ENCODE measurements at places on chromosomes 6 and 20. TPM values are rescaled to one million over a fixed set of nuclear protein-coding genes. Genes with fewer than 3 reads are reported as not detected.

The SYCP2L gene
- 0.11 TPM for total RNA-seq

The KIF25 gene
- total RNA-seq: not detected

The EBF4 gene
- total RNA-seq: 10.5 TPM

The RIMS1 gene
- not detected for total RNA-seq

The ARMC12 gene
- 0.89 TPM for total RNA-seq

The TFAP2A gene
- 0.23 TPM for total RNA-seq

The PXMP4 gene
- 7.4 TPM for total RNA-seq

- H3K27me3 ChIP-seq: no peaks in the 10 kb centered on the region
- no peak overlapping the region for H3K27ac ChIP-seq
- no peak for DNase-seq
- no peak overlapping the region for H3K4me3 ChIP-seq
- peaks cover 42% of the 10 kb centered on the region for H3K36me3 ChIP-seq
Observed at GRCh38 chr6:116106146-116106545, 5.5 kb downstream of the NT5DC1 start.

- no peaks in the 10 kb centered on the region for H3K4me1 ChIP-seq
- DNase-seq: no peak
- peaks cover 3% of the 10 kb centered on the region for H3K27me3 ChIP-seq
- no peaks in the 10 kb centered on the region for H3K36me3 ChIP-seq
Observed at GRCh38 chr20:57310821-57311514, 18.6 kb upstream of the SPO11 start.

- H3K36me3 ChIP-seq: peaks cover 14% of the 10 kb centered on the region
- H3K4me1 ChIP-seq: no peaks in the 10 kb centered on the region
- no peak for DNase-seq
- H3K4me3 ChIP-seq: no peak overlapping the region
- no peaks in the 10 kb centered on the region for H3K27me3 ChIP-seq
- H3K27ac ChIP-seq: no peak overlapping the region
Observed at GRCh38 chr6:80133020-80133419, 26.5 kb downstream of the BCKDHB start.

DNA sequence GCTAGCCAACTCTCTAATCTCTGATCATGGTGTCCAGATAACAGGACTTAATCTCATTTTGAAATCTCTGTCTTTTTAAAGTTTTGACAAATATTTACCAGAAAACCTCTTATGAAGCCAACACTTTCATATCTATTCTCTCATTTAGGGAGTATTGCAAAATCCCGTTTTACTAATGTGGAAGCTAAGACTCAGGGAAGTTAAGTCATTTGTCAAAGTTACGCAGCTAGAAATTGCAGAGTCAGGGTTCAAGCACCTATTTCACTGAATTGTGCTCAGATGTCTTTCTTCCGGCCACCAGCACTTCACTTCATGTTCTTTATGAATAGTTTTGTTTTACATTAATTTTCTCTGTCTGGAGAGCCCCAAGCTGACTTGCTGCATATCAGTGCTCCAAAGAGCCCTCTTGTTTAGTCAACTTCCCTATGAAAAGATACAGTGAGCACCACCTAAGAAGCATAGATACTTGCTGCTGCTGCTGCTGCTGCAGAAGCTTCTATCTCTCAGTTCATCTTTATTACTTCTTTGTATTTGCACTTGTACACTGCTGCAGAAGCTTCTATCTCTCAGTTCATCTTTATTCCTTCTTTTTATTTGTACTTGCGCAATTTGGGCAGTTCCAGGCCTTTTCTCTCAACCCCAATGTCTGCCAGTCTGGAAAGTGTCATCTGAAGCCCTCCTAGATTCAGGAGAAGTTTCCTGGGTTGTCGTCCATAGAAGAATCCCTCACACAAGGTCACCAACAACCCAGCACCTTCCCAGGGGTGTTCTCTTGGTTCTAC, 329.7 kb downstream of the MAFB start:
- no peak for DNase-seq
- H3K36me3 ChIP-seq: no peaks in the 10 kb centered on the region
- no peaks in the 10 kb centered on the region for H3K27me3 ChIP-seq
- H3K4me1 ChIP-seq: no peaks in the 10 kb centered on the region

DNA sequence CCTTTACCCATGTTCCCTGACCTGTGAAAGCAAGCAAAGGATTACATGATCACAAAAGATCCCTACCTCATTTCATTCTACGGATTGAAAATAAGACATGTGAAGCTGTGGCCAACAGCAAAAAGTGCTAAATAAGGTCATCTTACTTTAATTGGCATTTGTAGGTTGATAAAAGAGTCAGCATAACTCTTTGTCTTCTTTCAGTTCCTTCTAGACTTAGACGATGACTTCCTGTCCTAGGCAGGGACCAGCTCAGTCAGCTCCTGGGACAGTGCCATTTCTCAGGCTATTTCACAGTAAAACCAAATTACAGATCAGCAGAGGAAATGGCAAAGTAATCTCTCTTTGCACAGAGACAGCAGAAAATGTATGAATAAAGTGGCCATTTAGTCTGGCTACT, 480.7 kb downstream of the RFPL4B start:
- H3K27me3 ChIP-seq: no peaks in the 10 kb centered on the region
- no peak overlapping the region for H3K27ac ChIP-seq
- DNase-seq: no peak
- no peaks in the 10 kb centered on the region for H3K4me1 ChIP-seq
- H3K4me3 ChIP-seq: no peak overlapping the region

DNA sequence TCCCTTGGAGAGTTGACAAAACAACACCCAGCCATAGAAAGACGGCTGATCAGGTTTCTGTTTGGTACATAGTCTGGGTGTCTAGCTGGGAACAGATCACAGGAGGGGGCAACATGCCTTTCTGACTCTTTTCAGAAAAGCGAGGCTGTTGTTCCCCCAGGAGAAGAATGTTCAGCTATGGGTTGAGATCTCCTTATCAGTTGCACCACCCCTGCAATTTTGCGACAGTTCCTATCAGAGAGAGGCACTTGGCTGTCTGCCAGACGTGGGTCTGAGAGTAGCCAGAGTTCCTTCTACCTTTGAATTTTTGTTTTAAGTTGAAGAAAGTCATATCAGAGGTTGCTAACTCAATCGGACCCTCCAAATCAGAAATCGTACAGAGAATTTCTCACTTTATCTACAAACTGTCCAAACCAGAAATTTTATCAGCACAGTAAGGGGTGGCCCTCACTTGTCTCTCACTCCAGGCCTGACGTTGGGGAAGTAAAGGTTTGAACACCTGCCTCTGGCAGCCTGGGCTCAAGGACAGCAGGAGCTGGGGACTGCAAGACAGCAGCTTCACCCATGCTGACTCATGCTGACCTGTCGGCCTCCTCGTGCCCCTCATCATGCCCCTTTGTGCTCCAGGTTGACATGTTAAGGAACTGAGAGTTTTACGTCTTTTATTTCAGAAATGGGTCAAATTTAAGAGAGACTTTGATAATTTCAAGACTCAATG, 42.3 kb downstream of the TMC2 start:
- no peak overlapping the region for H3K27ac ChIP-seq
- H3K36me3 ChIP-seq: no peaks in the 10 kb centered on the region
- H3K27me3 ChIP-seq: peaks cover 40% of the 10 kb centered on the region
- H3K4me3 ChIP-seq: no peak overlapping the region

DNA sequence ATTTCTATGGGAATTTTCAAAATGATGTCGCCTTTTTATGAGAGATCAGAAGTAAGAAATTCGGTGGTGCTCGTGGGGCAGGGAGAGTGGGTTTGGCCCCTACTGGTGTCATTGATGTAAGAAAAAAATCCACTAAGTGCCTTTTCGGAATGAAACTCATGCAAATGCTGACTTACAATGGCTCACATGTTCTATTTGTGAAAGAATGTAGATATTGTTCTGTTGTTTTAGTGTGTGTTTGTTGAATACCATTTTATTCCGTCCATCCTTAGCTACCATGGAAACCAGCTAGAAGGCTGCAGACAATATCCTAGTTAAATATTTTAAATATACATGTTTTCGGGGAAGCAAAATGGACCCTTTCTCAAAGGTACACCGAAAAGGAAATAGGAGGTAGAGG, 304.9 kb downstream of the TAF4 start:
- no peak for DNase-seq
- H3K4me3 ChIP-seq: no peak overlapping the region
- H3K27me3 ChIP-seq: no peaks in the 10 kb centered on the region
- no peak overlapping the region for H3K27ac ChIP-seq

- no peaks in the 10 kb centered on the region for H3K4me1 ChIP-seq
- H3K4me3 ChIP-seq: no peak overlapping the region
- no peaks in the 10 kb centered on the region for H3K27me3 ChIP-seq
- no peak for DNase-seq
- H3K27ac ChIP-seq: no peak overlapping the region
- H3K36me3 ChIP-seq: no peaks in the 10 kb centered on the region
Observed at GRCh38 chr6:122005661-122006060, 393.8 kb upstream of the HSF2 start.

- no peak for DNase-seq
- no peak overlapping the region for H3K4me3 ChIP-seq
- H3K27me3 ChIP-seq: no peaks in the 10 kb centered on the region
- H3K36me3 ChIP-seq: no peaks in the 10 kb centered on the region
Observed at GRCh38 chr6:50128420-50129005, 78.8 kb upstream of the DEFB112 start.

GRCh38 chr6:80376411-80376810, 269.9 kb downstream of the BCKDHB start:
- no peaks in the 10 kb centered on the region for H3K4me1 ChIP-seq
- no peak overlapping the region for H3K27ac ChIP-seq
- no peaks in the 10 kb centered on the region for H3K27me3 ChIP-seq
- no peak for DNase-seq

DNA sequence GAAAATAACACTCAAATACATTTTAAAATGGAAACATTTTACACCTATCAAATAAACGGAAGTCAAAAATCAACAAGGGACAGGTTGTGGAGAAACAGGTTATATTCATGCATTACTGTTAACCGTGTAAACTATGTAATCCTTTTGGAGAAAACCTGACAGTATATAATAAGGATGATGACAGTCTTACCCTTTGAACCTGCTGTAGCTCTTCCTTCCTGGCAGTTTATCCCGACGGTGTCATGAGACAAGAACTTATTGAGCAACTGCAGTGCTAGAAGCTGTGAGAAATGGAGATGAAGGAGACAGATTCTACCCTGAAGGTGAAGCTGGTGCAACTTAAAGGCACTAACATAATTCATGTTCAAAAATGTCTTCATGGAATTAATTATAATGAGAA, 76.7 kb downstream of the PLEKHG1 start:
- H3K4me1 ChIP-seq: peaks cover 3% of the 10 kb centered on the region
- no peak overlapping the region for H3K4me3 ChIP-seq
- no peak for DNase-seq
- no peak overlapping the region for H3K27ac ChIP-seq
- peaks cover 27% of the 10 kb centered on the region for H3K27me3 ChIP-seq

DNA sequence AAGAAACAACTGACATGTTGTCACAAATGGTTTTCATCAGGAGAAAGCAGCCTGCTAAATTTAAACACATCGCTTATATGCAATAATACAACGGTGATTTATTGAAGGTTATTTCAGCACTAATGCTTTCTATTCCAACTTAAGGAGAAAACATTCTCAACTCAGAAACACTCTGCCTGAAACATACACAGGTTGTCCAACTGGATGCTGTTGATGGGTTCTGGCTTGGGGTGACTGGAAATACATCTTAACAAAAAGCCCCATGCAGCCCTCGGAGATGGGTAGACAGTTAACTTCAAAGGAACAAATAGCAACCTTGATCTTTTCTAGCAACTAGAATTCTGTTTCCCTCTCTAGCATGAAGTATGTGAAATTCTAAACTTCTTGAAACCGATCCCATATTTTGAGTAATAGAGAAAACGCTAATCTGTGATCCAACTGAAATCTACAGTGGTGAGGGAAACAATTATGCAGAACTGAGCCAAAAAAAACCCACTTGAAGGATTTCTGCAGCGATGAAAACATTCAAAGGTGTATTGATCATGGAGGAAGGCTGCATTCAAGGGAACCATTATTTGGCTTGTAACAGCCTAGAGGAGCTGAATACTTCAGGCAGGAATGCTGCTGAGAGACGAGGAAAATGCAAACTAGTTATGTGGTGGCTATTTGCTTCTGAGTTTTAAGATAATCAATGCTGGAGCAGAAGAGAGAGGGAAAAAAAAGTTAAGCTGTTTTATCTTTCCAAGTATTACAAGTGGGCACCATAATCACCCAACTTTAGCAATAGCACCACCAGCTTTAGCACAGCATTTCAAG, 6.9 kb downstream of the ZMYND8 start:
- H3K36me3 ChIP-seq: peaks cover 58% of the 10 kb centered on the region
- H3K4me3 ChIP-seq: no peak overlapping the region
- DNase-seq: no peak
- H3K27ac ChIP-seq: no peak overlapping the region
- no peaks in the 10 kb centered on the region for H3K27me3 ChIP-seq

DNA sequence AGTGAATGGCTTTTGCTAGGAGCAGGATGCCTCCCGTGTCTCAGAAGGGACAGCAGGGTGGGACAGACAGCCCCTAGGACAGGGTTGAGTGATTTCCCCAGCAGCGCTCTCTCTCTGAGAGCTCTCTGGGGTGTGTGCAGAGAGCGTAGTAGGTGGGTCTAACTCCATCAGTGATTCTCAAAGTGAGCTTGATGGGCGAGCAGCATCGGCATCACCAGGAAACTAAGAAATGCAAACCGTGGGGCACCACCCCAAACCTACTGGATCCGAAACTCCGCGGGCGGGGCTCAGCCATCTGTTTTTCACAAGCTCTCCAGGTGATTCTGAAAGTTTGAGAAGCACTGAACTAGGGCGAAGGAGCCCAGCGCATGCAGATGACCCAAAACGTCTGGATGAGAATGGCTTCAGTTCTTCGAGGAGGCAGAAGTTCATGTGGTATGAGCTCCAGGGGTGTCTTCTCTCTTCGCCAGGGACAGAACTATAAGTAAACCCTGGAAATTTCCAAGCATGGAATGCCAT, 119.6 kb upstream of the RNF24 start:
- H3K4me3 ChIP-seq: no peak overlapping the region
- peaks cover 47% of the 10 kb centered on the region for H3K4me1 ChIP-seq
- H3K27ac ChIP-seq: peak overlapping the region; percentile 54
- no peak for DNase-seq
- H3K27me3 ChIP-seq: no peaks in the 10 kb centered on the region
- H3K36me3 ChIP-seq: no peaks in the 10 kb centered on the region

GRCh38 chr6:2155206-2155605, 90.2 kb downstream of the GMDS start:
- no peak for DNase-seq
- peaks cover 20% of the 10 kb centered on the region for H3K27me3 ChIP-seq
- H3K4me1 ChIP-seq: peaks cover 20% of the 10 kb centered on the region

Data from activated T-helper 2 cell treated with anti-CD3 and anti-CD28 coated beads, Interferon-gamma antibody, Interleukin-2, Interleukin-4, amounts not matched to agents 10 μg/mL and 5 μg/mL and 100 μg/mL, durations not matched to agents 14 hours and 24 hours and 36 hours (primary cell).